ENCODE measurements at places on chromosomes 13 and 19. TPM values are rescaled to one million over a fixed set of nuclear protein-coding genes. Genes with fewer than 3 reads are reported as not detected.

CA11 gene
- 7.8 TPM for total RNA-seq

UHRF1 gene
- total RNA-seq: 10.4 TPM

PSG7 gene
- total RNA-seq: not detected

SBNO2 gene
- total RNA-seq: 65.5 TPM

DNA sequence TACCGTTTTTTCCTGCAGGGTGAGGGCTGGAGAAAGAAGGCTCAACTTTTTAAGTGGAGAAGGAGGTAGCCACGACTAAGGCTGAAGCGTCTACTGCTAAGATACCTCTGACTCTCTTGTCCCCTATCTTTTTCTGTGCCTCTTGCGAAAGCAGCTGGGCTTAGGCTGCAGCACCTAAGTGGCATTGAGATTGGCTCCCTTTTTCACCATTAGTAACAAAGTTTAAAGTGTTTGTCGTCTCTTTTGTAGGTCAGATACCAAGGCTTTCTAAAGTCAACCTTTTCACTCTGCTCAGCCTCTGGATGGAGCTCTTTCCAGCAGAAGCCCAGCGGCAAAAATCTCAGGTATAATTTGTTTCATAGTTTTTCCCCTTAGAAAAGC is 887 bp downstream of the CDADC1 start:
- DNase-seq: no peak
- no peaks in the 10 kb centered on the region for H3K4me1 ChIP-seq
- H3K4me3 ChIP-seq: peak overlapping the region; percentile 97
- peak overlapping the region; percentile 87 for H3K27ac ChIP-seq
- H3K27me3 ChIP-seq: peaks cover 1% of the 10 kb centered on the region
- no peaks in the 10 kb centered on the region for H3K36me3 ChIP-seq

GRCh38 chr13:46593398-46593797 is 40.4 kb downstream of the LRCH1 start:
- H3K27me3 ChIP-seq: no peaks in the 10 kb centered on the region
- H3K4me1 ChIP-seq: peaks cover 18% of the 10 kb centered on the region

DNA sequence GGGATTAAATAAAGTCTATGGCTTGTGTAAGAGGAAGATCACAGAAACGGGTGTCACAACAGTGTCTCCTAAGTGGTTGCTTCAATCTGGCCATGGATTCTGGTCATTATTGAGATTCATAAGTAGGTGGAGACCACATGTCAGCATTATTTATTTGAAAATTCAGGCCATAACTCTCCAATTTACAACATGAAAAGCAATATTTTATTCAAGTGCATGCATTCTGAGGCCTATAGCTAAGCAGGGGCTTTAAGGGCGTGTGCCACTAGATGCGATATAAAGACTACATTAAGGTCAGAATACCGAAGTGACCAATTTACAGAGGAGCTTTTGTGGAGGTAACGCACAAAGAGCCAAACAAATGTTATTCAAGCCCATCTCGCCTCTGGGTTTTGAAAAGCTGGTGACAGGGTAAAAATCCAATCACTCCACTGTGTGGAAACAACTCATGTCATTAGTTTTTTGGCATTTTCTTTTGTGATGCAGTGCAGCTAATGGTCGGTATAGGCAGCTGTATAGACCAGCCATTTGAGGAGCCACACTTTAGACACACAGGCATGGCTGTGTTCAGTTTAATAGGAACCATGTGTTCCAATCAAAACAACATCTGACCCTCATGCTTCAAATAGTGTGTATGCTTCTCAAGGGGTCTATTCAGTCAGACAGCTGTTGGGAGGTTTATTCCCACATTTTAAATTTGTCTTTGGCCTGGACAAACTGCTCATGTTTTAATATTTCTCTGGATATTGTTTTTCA is 123.7 kb downstream of the KL start:
- no peak overlapping the region for H3K27ac ChIP-seq
- H3K4me1 ChIP-seq: no peaks in the 10 kb centered on the region
- peaks cover 3% of the 10 kb centered on the region for H3K27me3 ChIP-seq

DNA sequence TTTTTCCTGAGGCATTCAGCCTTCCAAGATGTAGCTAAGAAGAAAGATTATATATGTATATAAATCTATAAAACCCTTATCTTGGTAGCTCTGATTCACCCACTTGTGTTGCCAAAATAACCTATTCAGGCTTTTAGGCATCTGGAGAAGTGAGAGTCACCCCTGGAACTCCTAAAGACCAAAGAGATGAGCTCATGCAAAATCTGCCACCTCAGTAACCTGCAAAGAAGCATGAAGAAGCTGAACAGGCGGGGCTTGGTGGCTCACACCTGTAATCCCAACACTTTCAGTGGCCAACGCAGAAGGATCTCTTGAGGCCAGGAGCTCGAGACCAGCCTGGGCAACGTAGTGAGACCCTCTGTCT is 393.7 kb downstream of the FOXO1 start:
- H3K27ac ChIP-seq: no peak overlapping the region
- H3K36me3 ChIP-seq: peaks cover 6% of the 10 kb centered on the region
- peaks cover 6% of the 10 kb centered on the region for H3K27me3 ChIP-seq
- peaks cover 9% of the 10 kb centered on the region for H3K4me1 ChIP-seq
- DNase-seq: no peak

DNA sequence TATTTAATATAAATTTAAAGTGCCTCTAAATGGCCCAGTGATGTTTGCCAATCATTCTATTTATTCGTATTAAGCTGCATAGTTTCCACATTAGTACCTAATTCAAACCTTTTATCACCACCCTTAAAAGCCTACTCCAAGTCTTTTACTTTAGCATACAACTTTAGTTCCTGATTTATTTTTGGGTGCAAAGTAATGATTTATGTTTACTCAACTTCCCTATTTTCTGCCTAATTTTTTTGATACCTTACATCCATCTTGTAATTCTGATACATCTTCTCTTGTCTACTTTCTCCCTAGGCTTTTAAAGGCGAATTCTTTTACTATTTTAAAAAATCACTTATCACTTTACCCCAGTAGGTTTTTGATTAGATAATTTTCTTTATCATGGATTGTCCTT is 2651.1 kb upstream of the PCDH20 start:
- DNase-seq: no peak
- no peaks in the 10 kb centered on the region for H3K27me3 ChIP-seq
- no peaks in the 10 kb centered on the region for H3K36me3 ChIP-seq
- H3K27ac ChIP-seq: no peak overlapping the region
- H3K4me3 ChIP-seq: no peak overlapping the region
